AG04450 (cell line): ENCODE measurements at places on chromosomes 11 and 22. TPM values are rescaled to one million over a fixed set of nuclear protein-coding genes. Genes with fewer than 3 reads are reported as not detected.

DNA sequence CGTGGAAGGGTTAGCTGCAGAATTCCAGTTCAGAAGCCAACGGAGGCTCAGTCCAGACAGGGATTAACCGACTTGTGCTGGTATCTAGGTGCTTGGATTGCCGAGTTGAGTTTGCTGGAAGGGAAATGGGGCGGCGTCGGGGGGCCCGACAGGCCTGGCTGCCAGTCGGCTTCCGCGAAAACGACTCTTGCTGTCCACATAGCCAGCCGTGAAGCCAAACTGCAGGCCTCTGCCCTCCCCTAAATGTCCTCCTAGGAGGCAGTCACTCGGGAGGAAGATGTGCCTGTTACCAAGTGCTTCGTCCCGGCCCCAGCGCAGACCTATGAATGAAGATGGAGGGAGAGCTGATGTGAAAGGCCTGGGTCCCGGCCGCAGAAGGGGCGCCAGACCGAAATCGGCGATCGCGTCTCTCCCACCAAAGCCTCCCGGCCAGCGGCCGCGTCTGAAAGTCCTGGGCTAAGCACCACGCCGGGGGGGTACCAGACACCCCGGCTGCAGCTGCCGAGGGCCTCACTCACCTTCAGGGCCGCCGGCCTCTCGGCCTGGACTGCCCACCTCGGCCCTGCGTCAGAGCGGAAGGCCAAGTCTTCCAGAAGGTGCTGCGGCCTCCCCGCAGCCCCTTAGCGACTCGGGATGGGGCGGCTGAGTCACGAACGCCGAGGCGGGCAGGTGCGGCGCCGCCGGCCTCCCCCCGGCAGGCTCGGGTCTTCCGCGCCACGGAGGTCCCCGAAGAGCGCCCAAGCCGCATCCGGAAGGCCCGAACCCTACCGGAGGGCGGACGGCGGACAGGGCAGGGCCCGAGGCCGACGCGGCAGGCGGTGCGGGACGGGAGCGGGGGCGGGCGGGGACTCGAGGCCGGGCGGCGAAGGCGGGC lies 7.5 kb downstream of the DPAGT1 start:
- DNase-seq: no peak

DNA sequence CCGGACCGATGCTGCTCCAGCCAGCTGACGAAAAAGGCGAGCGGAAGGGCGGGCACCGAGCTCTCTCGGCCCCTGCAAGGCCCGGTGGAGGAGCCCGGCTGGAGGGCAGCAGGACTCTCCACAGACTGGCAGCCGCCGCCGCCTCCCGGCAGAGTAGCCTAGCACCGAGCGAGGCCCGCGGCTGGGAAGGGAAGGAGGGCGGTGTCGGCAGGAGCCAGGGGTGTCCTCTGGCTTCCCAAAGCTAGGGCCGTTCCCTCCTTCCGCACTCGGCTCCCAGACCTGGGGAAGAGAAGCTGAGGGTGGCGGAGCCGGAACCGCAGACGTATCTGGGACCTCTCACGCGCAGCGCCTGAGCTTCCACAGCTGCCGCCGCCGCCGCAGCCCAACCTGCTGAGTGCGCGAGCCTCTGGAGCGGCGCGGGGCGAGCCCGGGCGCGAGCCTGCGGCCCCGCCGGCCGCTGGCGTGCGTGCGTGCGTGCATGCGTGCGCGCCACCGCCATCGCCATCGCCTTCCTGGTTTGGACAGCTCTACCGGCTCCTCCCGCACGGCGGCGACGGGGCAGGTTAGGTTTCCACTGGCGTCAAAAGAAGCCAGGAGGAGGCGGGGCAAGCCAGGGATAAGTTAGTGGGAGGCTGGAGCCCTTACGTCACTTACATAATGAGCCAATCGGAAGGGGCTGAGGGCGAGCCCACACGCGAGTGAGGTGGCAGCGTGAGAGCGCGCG lies at the start of gene RAB6A:
Gene RAB6A (minus strand): TSS at position 396 of the 724 bp plus-strand sequence. CDS start 439 bp downstream, outside the sequence.
- DNase-seq: peak; percentile 99

GRCh38 chr22:46730568-46731245 lies 7.3 kb downstream of the CERK start:
- no peak for DNase-seq

DNA sequence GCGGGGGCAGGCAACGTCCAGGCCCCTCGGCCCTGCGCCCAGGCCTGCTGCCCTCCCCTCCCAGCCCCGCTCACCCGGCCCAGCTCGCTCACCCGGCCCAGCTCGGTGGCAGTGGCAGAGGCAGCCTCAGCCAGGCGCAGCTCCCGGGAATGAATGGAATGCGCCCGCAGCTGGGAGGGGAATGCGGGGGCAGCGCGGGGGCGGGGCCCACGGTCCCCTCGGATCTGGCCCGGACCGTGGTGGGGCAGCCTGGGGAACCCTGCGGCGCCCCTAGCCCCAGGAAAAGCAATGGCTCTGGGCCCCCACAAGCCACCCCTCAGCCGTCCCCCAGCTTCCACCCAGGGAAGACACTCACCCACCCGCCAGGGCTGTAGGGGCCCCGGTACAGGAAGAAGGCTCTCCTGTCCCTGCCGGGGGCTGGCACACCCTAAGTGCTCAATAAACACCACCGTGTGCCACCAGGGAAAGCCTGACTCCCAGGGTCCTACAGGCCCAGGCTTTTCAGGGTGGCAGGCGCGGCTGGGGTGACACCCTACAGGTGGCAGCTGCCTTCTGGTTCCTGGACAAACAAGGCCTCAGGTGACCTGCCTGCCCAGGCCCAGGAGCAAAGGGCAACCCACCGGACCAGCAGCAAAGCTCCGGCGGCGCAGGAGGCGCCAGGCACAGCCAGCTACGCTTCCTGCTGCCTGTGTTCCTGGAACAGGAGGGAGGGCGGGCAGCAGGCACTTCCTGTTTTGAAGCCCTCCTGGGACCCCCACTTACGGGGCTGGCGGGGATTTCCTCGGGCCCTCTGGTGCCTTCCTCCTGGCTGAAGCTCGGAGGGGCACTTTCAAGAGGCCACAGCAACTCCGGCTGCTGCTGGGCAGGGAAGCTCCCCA lies 13.8 kb downstream of the PLXNB2 start:
- DNase-seq: no peak

DNA sequence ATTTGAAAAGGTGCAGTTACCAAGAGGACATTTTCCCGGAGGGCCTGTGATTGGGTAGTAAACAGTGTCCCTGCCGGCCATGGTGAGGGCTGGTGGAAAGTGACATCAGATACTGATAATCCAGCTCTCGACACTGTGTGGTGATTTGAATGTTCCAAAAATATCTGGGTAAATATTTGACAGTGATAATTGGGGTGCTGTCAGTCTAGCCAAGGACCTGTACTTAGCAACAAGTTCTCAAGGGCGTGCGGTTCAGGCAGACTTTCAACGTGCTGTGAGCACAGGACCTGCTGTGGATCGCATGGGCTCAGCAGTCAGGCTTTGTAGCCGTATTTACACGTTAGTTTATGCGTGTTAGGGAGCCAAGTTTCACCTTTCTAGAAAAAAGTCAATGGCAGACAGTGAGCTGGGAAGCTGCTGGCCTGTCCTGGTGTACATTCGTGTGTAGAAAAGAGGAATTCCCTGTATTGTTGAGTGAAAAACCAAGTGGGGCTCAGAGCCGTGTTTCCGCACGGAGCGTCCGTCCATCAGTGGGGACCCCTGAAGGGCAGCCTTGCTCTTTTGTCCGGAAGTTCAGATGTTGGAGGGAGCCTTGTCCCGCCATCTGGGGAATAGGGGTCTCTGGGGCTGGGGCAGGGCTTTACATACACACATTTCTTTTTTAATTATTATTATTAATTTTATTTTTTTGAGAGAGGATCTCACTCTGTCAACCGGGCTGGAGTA lies 11.3 kb downstream of the TRMU start:
- no peak for DNase-seq

DNA sequence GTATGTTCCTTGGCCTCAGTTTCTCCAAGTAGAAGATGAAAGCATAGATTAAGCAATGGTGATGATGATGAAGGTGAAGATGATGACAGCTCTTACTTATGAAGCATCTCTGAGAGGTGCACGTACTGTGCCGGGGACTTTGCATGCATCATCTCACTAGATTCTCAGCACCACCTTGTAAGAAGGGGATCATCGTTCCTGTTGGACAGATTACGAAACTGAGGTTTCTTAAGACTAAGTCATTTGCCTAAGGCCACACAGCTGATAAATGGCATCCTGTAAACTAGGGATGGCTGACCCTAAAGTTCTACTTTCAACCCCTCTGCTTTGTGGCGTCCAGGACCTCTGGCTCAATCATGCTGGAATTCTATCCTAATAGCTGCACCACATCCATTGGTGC lies 8.7 kb downstream of the MS4A15 start:
- DNase-seq: no peak

GRCh38 chr11:72519220-72519881 lies 85.0 kb upstream of the CLPB start:
- no peak for DNase-seq

- DNase-seq: no peak
These were observed 60.9 kb downstream of the ENTHD1 start for GRCh38 chr22:39832627-39833074.

GRCh38 chr11:124556828-124557227 lies 13.0 kb upstream of the OR8A1 start:
- no peak for DNase-seq

DNA sequence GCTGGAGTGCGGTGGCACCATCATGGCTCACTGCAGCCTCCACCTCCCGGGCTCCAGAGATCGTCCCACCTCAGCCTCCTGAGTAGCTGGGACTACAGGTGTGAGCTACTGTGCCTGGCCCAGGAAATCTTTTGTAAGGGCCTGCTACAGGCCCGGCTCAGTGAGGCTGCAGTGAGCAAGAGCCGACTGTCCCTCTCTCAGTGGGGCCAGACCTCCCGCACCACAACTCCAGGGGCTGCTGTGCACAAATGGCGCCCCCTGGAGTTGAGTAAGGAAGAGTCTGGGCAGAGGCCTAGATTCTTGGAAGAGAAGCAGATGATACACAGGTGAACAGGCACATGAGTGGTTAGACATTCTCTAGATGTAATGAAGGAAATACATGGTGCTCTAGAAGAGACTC lies 7.0 kb downstream of the SERHL2 start:
- no peak for DNase-seq

DNA sequence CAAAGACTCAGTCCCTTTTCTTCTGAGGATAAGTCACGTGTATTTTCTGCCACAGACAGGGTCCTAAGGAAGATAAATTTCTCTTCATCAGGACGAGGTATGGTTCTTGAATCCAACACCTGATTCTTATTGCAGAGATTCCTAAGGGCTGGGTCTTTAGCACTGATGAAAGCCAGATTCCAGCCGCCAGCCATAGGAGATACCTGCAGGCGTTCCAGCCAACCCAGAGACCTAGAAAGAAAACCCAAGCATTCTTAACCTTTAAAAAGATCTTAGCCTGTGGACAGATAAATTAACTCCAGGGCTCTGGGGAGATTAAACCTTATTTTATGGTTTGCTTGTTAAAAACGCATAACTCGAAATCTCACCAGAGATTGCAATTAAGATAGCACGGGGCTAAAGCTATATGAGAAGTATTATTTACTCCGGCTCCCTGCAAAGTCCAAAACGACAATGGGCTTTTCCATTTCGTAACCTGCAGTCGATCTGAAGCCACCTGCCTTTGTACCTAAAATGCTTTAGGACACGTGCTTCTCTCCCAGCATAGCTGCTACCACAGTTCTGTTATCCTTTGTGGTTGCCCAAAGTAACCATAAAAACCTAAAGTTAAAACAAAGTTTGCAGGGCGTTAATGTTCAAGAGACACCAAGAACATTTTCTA lies 104.5 kb downstream of the NXPE2 start:
- DNase-seq: no peak

- no peak for DNase-seq
These were observed 123.6 kb downstream of the ADAMTS15 start for GRCh38 chr11:130571947-130572584.

DNA sequence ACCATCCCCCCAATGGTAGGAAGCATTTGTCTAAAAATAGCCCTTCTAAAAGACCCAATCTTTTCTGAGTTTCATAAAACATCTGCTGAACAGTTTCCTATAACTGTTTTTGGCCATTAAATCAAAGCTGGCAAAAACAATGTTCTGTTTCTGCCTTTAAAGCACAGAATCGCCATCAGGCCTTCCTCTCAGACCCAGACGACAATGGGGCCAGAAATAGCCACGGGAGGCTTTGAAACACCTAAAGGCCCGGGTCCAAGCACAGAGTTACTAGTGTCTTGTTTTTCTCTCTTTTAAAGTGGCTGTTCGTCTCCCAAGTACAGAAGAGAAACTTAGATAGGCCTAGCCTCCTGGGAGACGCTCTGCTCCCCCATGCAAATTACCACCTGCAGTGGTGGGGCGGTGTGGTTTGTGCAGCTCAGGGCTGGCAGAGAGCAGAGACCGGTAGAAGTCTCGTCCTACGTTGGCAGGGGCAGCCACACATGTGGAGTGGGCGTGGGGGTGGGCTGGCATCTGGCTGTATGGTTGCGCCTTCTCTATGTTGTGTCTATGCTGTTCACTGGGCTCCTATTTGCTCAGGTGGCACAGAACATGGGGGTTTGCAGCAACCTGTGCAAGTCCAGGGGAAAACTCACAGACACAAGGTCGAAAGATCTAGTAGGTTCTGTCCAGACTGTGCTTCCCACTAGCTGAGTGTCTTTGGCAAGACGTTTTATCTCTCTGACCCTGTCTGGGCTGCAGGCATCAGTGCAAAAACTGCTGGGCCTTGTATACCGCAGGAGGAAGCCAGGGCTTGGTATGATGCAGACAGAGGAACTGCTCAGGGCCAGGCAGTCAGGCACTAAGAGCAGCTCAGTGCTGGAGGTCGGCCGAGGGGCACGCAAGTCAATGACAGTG lies 23.6 kb upstream of the ETS1 start:
- no peak for DNase-seq

- no peak for DNase-seq
These were observed 959 bp downstream of the CCND1 start for GRCh38 chr11:69641681-69642548.

DNA sequence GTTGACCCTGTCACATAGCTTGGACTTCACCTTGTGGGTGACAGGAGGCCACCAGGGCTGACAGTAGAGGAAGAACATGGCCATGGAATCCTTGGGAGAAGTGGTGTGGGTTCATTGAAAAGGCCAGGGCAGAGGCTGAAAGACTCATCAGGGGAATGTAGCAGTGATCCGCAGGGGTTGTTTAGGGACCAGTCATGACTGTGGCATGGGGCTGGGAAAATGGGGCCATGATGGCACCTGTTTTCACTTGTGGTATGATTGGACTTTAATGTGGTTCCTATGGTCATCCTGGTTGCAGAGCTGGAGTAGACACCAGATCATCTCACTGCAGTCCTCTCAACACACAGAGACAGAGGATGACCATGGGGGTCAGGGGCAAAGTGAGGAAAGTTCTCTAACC lies 66.7 kb upstream of the MYEOV start:
- DNase-seq: no peak

DNA sequence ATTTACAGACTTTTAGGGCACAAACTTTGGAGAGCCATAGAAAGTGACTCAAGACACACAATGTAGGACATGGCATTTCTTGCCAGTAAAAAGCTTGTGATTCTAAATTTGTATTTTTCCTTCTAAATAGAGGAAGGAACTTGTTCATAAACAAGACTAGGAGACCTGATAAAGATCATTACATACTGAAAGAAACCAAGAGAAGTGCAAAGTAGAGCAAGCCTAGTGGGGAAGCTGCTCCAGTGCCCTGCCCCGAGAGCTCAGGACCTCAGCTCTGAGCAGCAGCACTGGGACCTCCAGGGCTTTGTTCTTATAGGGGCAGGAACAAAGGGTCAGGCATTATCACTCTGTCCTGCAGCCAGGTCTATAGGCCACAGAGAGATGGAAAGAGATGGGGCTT lies 7.2 kb downstream of the IRAG1 start:
- no peak for DNase-seq

The HTR3A gene
- polyA plus RNA-seq: not detected in 2 replicates

The TEX54 gene
- not detected in 2 replicates for polyA plus RNA-seq

The PDGFB gene
- 0.12 and 0.19 TPM in 2 replicates for polyA plus RNA-seq

The DEPDC5 gene
- polyA plus RNA-seq: 9.4 and 14.3 TPM in 2 replicates

The OR51B4 gene
- polyA plus RNA-seq: 0.67 and 0.82 TPM in 2 replicates

The ZMAT5 gene
- polyA plus RNA-seq: 16.4 and 24.3 TPM in 2 replicates

The ZNF214 gene
- polyA plus RNA-seq: 1.9 and 3.4 TPM in 2 replicates

The OR2AT4 gene
- polyA plus RNA-seq: not detected in 2 replicates
